ENCODE measurements at places on chromosomes 5 and 9.

GRCh38 chr5:124887223-124887622 is 140.8 kb upstream of the ZNF608 start:
- DNase-seq, result no peak

DNA sequence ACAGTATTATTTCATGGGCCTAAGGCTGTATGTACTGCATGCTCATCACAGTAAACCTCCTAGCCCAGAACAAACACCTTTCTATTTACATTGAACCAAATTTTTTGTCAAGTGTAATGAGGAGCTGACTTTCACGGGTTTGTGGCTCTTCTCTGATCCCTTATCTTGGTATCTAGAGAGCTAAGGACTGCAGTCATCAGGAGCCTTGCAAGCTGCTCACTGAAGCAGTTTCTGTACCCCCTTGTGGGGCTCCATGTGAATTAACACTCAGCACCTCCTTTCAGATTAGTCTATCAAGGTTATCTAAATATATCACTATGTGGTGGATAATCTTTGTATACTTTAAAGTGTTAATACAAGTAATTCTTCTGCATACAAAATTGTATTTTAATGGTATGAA is 108.2 kb downstream of the AUH start:
- no peak for DNase-seq

- DNase-seq, result peak; percentile 27
These were observed 4.2 kb downstream of the BARX1 start for GRCh38 chr9:93950619-93951601.

DNA sequence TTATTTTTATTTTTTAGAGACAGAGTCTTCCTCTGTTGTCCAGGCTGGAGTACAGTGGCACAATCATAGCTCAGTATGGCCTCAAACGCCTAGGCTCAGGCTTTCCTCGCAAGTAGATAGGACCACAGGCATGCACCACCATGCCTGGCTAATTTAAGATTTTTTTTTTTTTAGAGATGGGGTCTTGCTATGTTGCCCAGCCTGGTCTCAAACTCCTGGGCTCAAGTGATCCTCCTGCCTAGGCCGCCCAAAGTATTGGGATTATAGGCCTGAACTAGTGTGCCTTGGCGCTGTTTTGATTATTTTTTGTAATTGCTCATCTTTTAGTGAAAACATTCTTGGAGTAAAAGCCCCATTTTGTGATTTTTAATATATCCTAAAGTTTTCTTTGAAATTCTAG is 5.4 kb downstream of the YTHDC2 start:
- DNase-seq, result no peak

- DNase-seq, result no peak
These were observed at the start of gene SPINK4 for GRCh38 chr9:33239921-33240320. Gene SPINK4, plus strand, starts transcription at chr9:33240167. Its CDS starts 42 bp downstream, at chr9:33240209.

- no peak for DNase-seq
These were observed 419.9 kb upstream of the DAP start for GRCh38 chr5:11180890-11181289.

GRCh38 chr5:58114324-58114723 is 345.6 kb downstream of the PLK2 start:
- DNase-seq, result no peak

DNA sequence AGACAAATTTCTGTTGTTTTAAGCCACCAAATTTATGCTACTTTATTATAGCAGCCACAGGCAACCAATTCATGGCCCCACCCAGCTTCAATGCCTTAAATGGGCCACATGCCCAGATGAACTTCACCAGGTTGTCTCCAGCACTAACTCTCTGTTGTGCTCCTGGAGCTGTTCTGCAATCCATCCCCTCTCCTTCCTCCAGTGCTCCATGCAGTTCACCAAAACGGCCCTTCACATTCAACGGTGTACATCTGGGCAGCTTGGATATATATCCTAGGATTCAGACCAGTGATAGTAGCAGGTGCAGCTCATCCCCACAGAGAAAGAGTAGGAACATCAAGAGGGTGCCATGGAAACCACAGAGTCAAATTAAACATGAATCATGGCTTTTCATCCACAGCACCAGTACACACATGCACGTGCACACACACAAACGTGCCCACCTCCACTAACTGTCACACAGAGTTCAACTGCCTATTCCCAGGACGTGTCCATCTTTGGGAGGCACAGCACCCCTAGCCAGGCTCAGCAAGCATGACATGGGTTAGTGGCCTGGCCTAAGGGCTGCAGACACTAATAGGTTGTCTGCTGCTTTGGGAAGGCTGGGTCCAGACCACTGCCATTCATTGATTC is 134.5 kb downstream of the MED10 start:
- DNase-seq, result no peak

- DNase-seq, result peak; percentile 68
These were observed 129.8 kb upstream of the IL12B start for GRCh38 chr5:159459951-159460538.

DNA sequence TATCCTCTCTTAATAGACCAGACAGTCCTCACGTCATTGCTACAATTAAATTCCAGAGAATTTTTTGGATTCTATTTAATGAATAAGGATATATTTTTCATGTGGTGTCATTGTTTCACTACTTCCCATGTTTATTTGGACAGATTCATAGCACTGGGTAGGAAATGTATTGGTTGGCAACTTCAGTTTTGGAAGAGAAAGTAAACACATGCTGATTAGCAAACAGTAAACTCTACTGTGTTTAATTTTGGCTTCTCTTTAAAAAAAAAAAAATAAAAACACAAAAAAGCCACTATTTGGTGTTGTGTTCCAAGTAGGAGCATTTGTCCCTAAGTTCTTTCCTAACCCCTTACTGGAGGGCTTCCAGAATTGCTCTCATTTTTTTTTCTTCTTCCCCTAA is 77.3 kb downstream of the NFIB start:
- no peak for DNase-seq

All from foreskin melanocyte (primary cell).